ENCODE measurements at places on chromosomes 4 and X.

DNA sequence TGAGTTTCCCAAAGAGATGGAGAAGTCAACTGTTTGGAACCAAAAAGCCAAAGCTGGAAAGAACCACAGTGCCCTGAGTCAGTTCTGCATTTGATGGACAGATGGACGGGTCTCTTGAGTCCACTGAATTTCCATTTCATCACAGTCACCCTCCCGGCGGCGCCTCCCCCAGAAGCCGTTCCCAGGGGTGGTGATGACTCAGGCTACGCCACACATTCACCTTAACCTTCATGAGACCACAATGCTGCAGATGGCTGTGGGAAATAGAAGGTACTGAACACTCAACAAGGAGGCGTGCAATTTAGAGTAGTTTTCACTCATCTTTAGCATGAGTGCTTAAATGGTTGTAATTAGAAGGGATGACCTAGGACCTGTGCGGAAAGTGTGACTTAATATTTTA lies 61.3 kb downstream of the STOX2 start:
- no peak for DNase-seq

- DNase-seq: no peak
Measured at GRCh38 chrX:119251386-119251785, 15.3 kb downstream of the PGRMC1 start.

DNA sequence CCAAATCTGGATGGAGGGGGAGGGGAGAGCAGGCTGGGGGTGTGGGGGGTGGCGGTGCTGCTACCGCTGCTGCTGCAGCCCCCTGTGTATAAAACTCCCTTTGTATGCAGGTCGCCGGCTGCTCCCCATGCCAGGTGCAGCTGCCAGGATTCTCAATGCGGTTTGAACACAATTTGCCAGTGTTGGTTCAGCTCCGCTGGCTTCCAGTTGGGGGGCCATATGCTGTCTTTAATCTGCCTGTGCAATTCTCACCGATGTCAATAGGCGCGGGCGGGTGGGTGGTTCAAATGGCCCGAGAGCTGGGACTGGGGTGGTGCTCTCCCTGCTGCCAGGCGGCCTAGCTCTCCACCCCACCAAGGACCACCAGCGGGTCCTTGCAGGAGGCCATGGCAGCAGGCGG lies 257.6 kb downstream of the BCOR start:
- DNase-seq: no peak

- DNase-seq: no peak
Measured at GRCh38 chr4:150067859-150068258, 10.4 kb upstream of the DCLK2 start.

DNA sequence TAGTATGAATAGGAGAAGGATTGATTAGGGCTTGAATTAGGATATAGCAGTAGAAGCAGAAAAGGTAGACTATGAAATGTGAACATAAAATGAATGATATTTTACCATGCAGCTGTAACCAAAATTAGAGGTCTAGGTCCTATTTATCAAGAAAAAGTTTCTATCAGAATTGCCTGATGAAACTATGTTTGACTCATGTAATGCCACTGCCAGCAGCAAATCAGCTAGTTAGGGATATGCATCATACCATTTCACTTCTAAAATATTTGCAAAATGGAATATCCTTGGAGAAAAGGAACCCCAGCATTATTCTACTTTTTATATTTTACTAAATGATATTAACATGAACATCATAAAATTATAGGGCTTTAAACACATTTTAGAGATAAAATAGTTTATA lies 188.4 kb downstream of the WDFY3 start:
- no peak for DNase-seq

DNA sequence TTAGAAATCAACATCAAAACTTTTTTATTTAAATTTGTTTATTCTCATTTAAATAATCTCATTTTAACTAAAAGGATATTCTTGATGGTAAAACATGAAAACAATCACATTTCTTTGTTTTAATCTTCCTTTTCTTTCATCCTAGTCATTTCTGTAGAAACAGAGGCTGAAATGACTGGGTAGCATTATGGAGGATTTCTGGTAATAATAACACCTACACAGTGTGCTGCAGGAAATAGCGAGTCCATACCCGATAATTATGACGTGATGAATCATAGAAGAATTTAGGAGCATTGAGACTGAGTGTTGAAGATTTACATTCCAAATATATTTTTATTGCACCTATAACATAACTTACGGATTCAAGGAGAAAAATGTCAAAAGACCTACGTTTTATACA lies 31.4 kb upstream of the BBS12 start:
- DNase-seq: no peak

DNA sequence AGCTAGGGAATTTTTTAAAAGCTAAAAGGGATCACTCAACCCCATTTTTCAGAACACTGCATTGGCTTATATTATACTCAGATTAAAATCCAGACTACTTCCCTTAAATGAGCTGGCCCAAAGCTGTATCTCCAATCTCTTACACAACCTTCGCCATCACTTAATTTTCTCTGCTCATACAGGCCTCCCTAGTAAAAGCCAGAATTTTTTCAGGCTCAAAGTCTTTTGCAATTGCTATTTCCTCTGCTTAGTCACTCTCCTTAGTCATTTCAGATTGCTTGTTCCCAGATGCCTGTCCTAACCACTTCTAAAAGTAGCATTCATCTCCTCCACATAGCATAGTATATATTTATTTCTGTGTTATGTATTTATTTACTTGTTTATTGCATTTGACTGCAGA lies 1587.9 kb upstream of the ADGRL3 start:
- no peak for DNase-seq

GRCh38 chr4:73259571-73260090 lies 1.0 kb upstream of the ANKRD17 start:
- DNase-seq: peak; percentile 31

DNA sequence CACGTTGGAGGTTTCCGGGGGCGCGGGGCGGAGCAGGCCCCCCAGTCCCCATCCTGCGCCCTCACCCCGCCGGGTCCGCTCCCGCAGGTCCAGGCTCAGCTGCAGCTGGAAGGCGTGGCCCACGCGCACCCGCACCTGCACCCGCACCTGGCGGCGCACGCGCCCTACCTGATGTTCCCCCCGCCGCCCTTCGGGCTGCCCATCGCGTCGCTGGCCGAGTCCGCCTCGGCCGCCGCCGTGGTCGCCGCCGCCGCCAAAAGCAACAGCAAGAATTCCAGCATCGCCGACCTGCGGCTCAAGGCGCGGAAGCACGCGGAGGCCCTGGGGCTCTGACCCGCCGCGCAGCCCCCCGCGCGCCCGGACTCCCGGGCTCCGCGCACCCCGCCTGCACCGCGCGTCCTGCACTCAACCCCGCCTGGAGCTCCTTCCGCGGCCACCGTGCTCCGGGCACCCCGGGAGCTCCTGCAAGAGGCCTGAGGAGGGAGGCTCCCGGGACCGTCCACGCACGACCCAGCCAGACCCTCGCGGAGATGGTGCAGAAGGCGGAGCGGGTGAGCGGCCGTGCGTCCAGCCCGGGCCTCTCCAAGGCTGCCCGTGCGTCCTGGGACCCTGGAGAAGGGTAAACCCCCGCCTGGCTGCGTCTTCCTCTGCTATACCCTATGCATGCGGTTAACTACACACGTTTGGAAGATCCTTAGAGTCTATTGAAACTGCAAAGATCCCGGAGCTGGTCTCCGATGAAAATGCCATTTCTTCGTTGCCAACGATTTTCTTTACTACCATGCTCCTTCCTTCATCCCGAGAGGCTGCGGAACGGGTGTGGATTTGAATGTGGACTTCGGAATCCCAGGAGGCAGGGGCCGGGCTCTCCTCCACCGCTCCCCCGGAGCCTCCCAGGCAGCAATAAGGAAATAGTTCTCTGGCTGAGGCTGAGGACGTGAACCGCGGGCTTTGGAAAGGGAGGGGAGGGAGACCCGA lies 14.0 kb downstream of the SHOX start:
- no peak for DNase-seq

DNA sequence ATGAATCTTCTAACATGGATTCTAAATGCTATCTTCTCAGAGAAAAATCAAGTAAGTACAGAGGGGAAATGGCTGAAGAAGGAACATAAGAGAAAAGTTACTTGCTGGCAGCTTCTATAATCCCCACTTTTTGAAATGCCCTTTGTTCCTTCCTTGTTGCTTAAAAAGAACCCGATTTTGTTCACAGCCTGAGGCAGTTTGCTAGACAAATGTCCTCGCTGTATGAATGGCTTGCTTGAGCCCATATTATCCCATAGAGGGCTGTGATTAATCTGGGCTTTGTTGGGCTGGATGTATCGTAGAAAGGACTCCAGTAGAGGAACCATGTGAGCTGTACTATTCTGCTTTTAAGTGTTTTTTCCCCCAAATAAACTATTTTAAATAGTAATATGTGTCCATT lies 134.3 kb upstream of the FGF13 start:
- DNase-seq: no peak

- no peak for DNase-seq
Measured at GRCh38 chr4:39166669-39167068, 15.7 kb upstream of the WDR19 start.

GRCh38 chr4:87122252-87122651 lies 98.2 kb downstream of the KLHL8 start:
- no peak for DNase-seq

DNA sequence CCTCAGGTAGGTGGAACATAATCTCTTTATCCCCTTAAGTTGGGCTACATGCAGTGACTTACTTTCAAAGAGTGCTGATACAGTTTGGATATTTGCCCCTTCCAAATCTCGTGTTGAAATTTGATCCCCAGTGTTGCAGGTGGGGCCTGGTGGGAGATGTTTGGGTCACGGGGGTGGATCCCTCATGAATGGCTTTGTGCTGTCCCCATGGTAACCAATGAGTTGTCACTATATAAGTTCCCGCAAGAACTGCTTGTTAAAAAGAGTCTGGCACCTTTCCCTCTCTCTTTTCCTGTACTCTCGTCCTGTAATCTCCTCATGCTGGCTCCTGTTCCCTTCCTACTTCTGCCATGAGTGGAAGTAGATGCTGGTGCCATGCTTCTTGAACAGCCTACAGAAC lies 71.3 kb downstream of the GLRA3 start:
- DNase-seq: no peak

GRCh38 chr4:144357975-144358374 lies 217.5 kb upstream of the GYPA start:
- no peak for DNase-seq

- DNase-seq: no peak
Measured at GRCh38 chrX:144253356-144253755, 369.5 kb downstream of the UBE2NL start.

GRCh38 chr4:97252615-97253154 lies 890.6 kb downstream of the STPG2 start:
- no peak for DNase-seq

DNA sequence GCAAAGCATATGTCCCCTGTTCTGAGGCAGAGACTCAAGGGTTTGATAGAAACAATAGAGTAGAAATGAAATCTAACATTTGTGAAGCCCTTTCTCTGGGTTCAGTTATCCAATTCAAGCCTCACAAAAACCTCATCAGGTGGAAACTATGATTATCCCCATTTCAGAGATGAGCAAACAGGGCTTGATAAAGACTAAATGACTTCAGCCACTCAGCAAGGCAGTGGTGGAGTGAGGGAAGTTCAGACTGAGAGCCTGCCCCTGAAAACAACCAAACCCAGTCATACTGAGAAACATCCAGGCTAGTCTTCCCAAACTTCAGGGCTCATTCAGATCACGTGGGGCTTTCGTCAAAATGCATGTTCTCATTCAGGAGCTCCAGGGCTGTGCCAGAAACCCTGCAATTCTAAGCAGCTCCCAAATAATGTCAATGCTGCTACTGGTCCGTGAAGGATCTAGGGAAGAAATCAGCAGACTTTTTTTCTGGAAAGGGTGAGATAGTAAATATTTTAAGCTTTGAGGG lies 109.6 kb upstream of the KIT start:
- DNase-seq: no peak

DNA sequence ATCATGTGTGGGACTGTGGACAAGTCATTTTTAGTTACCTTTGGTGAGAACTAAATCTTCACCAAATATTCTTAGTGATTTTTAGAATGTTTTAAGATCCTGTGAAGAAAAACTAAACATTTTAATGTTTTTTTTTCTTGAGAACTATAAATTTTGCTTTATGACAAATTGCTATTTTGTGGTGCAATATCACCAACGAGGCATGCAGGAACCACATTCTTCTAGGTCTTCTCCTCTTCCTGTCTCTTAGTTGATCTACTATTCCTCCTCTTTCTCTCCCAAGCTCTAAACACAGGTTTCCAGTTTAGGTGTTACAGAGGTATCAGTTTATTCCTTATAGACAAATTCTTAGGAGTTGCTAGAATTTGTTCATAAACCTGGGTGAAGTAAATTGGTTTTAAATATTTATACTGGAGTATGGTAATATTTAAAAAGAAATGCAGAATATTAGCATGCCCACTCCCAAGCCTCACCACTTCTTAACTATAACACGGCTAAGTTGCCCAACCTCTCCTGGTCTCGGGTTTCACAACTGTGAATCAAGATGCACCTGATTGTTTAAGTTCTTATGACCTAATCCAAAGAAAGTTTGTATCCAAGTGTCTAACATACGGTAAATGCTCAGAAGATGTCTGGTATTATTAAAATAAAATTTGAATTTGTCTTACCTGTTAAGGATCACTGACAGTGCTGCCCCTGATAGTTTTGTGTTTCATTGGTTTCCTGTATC lies 56.5 kb upstream of the CLNK start:
- DNase-seq: no peak

GRCh38 chr4:145035494-145036136 lies 62.4 kb downstream of the ANAPC10 start:
- no peak for DNase-seq

- DNase-seq: peak; percentile 15
Measured at GRCh38 chr4:40514497-40514951, 115.1 kb downstream of the RBM47 start.

- no peak for DNase-seq
Measured at GRCh38 chr4:56434599-56435139, 746 bp downstream of the PPAT start.

DNA sequence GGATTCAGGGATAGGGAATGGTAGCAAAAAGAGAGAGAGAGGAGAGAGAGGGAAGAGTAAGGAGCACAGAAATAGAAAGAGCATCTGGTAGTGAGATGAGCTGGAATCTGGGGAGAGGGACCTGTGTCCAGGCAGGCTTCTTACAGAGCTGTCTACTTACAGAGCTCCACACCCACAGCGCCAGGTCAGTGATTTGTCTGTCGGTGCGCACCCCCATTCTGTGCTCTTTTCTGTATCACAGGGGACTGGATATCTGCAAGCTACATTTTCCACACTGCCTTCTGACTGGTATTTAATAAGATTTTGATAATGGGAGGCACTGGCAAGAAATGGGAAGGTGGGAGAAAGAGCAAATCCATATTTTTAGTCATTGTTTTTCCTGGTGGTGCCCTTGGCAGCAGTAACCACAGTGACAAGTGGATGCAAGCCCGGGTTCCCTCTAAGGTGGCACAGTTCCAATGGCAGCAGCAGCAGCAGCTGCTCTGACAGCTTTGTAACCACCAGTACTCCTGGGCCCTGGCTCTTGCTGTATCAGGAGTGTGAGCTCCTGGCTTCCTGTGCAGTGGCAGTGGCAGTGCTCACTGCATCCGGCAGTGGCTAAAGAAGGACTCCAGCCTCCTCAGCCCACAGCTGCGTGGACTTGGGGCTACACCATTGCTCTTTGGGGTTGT lies 300.5 kb downstream of the TRIML1 start:
- peak; percentile 11 for DNase-seq

DNA sequence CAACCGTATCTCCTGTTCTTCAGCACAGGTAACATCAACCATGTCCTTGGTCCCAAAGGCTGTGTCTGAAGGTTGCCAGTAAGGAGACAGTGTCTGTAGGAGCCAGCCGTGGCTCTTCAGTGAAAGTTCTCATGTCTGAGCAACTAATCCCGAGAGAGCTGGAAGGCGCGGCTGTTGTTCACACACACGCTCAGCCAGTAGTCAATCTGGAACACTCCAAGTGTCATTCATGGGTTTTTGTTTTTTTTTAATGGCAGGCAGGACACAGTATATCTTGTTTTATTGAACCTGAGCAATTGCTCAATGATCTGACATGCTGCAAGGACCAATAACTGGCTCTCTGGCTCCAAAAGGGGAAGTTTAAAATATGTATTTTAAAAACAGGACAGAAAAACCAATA lies 48.4 kb upstream of the MAP3K15 start:
- DNase-seq: no peak

Data from urinary bladder (tissue), 4 donors.